ENCODE measurements at places on chromosomes 16 and 17. TPM values are rescaled to one million over a fixed set of nuclear protein-coding genes. Genes with fewer than 3 reads are reported as not detected.

The DCXR gene
- total RNA-seq = 55.6 TPM

GRCh38 chr16:4032768-4033167, 83.5 kb downstream of the ADCY9 start:
- DNase-seq = no peak

GRCh38 chr17:2957631-2958286, 105.6 kb downstream of the OR1D5 start:
- no peak for DNase-seq

GRCh38 chr16:85321509-85322271, 209.4 kb upstream of the CIBAR2 start:
- no peak for DNase-seq

GRCh38 chr16:68590201-68590994, 51.3 kb downstream of the ZFP90 start:
- peak; percentile 21 for DNase-seq

The MT3 gene
- total RNA-seq = not detected

DNA sequence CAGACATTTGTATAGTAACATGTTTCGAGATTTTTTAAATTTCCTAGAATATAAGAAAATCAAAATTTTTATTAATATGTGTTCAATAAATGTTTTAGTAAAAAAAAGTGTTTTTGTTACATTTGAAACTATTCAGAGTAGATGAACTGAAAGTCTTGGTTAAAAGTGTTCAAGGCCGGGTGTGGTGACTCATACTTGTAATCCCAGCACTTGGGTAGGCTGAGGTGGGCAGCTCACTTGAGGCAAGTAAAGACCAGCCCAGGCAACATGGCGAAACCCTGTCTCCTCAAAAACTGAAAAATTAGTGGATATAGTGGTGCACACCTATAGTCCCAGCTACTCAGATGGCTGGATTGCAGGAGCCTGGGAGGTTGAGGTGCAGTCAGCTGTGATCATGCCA, 16.8 kb upstream of the PHKG2 start:
- DNase-seq = no peak

The MYL11 gene
- total RNA-seq = not detected

The KRTAP9-1 gene
- not detected for total RNA-seq

DNA sequence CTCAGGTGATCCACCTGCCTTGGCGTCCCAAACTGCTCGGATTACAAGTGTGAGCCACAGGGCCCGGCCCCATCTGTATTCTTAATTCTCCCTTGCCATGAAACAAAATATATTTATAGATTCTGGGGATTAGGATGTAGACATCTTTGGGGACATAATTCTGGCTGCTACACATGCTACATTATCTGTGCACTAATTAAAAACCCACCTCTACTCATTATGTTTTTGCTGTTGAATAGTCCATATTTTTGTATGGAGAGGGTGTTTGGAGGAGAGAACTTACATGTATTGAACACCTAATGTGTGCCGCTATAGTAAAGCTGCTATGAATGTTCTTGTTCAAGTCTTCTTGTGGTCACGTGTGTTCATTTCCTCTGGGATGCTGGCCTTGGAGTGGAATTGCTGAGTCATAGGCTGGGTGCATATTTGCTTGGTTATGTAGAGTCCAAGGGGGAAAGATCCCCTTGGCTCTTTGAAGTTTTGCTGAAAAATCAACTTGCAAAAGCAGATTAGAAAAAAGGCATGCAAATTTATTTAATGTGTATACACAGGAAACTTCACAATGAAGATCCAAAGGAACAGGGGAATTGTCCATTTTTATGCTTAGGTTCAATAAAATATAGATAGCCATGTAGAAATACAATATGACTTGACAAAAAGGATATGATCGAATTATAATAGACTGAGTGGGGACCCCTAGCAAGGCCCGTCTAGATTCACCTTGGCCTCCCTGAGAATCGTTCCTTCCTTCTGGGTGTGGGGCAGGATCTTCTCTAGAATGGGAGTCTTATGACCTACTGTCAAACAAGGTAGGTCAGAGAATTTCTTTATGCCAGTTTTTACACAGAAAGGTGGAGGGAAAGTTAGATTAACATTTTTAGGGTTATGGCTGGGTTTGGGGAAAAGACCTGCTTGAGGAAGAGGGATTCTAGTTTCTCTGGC, 42.1 kb upstream of the GPRC5B start:
- DNase-seq = no peak

DNA sequence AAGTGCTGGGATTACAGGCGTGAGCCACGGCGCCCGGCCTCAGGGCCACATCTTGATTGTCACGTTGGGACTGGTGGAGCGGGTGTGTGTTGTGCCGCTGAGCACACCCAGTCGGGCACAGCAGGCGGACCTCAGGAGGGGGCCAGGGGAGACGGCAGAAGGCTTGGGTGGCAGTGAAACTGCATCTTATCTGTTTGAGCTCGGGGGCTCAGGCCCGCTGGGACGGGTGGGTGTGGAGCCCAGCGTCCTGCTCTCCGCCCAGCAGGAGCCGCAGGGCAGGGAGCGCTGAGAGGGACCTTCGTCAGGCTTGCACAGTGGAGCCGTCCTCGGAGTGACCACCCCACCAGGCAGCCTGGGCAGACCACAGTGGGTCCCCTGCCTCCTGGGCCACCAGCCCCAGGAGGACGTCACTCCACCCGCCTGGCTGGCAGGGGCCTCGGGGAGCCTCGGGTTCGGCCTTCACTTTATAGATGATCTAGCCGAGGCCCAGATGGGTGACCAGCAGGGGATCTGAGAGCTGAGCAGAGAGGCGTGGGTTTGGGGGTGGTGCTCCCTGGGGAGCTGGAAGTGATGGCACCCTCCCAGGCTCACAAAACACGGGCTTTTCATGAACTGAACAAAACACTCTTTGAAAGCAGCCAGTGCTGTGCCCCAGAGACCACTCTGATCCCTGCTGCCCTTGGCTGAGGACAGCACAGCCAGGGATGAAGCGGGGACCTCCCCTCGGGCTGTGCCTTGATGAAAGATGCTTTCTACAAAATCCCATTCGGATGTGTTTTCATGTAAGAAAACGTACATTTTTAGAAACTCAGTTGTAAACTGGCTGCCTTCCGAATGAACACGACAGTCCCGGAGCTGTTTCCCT, 181.1 kb downstream of the SEC14L1 start:
- DNase-seq = no peak

The SEPTIN12 gene
- total RNA-seq = not detected

GRCh38 chr17:40937384-40937819, at the start of gene KRT23:
Gene KRT23 (minus strand): TSS chr17:40937646. CDS start chr17:40936603, 1,043 bp downstream.
- no peak for DNase-seq

The CDH11 gene
- not detected for total RNA-seq

DNA sequence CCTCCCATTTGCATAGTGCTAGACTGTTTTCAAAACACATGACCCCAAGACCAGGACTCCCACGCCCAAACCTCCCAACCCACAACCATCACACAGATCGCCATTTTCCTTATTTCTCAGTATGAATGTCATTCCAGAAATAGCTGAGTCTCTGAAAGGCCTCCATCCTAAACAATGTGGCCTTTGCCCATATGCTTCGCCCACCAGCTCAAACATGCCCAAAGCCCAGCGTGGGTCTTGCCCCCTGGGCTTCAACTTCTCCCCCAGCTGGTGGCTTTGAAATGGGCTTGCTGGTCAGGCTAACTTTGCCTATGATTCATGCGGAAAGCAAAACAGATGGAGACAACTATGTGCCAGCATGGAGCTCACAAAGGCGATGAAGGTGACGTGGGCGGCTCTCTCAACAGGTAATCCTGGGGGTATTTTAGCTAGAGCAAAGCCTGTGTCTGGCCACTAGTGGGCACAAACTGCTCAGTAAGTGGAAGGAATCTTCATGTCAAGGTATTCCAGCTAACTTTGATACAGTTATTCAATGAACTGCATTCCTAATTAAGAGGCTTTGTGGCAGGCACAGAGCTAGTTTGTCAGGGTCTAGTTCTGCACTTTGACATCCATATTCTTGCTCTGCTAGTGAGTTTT, 17.1 kb downstream of the PMP22 start:
- DNase-seq = no peak

The EPX gene
- not detected for total RNA-seq

- no peak for DNase-seq
Measured at GRCh38 chr16:10738231-10739077, 5.2 kb upstream of the NUBP1 start.

GRCh38 chr17:38598536-38598935, 7.2 kb downstream of the SRCIN1 start:
- DNase-seq = no peak

GRCh38 chr17:38871247-38872015, 1.6 kb downstream of the LASP1 start:
- DNase-seq = peak; percentile 47

DNA sequence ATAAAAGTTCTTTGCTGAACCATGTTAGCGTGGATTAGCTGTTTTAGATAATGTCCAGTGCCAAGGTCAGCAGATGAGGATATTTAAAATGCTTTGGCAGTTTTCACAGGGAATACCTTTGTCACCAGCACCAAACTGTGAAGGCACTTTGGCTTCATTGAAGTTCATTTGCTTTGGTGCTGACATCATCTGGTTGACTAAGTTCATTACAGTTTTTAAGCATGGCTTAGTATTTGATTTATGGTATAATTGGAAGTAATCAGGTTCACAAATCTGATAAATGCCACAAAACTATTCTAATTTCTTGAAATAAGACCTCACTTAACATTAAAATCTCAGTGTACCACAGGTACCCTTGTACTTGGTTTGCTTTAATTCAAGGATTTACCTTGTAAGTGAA, 4.3 kb downstream of the GID4 start:
- no peak for DNase-seq

The PPY gene
- total RNA-seq = not detected

The DNAJC7 gene
- 124 TPM for total RNA-seq

DNA sequence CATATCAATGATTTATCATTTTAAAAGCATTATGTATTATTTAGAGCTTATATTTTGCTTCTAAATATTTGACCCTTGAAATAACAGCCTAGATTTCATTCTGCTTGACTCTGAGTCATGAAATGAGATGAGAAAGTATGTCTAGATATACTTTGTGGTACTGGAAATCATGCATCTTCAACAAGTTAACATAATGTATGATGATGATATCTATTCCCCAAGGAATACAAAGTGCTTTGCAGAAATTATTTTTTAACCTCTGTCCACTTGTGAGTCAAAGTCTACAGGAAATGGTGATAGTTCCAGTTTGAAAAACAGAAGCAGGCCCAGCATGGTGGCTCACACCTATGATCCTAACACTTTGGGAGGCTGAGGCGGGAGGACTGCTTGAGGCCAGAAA, 36.1 kb downstream of the GOSR1 start:
- no peak for DNase-seq

DNA sequence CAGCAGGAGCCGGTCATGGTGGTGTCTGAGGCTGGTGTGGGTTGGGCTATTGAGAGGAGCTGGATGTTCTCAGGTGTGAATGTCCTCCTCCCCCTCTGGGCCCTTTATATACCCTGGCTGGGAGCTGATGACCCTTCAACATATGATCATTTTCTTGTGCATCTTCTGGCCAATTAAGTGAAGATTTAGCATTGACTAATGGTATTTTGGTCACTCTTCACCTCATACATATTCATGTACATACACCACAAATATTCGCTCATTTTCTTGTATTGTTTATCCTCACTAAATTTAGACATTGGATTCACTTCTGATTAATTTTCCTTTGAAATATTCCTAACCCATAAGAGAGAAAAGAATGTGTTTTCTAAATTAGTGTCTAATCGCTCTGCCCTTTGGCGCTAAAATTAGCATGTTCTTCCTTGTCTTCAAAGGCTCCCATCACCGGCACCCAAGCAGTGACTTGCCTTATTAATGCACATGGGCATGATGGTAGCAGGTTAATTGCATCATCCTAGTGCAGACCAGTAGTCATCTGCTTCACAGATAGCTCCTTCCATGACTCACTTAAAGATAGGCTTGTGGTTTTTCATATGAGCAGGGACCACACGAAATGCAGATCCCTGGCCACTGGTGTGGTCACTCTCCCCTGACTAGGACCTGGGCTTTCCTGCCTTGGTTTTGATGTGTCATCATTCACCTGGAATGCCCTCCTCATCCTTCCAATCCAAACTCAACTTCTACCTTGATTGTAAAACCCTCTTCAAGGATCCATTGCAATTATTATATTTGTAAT, at the start of gene KRTAP2-4:
Gene KRTAP2-4, minus strand, starts transcription at position 51 of the 796 bp plus-strand sequence. Its CDS starts 34 bp downstream, at position 17.
- no peak for DNase-seq

All from T-helper 17 cell (primary cell).